ENCODE measurements at places on chromosomes 6 and 20.

DNA sequence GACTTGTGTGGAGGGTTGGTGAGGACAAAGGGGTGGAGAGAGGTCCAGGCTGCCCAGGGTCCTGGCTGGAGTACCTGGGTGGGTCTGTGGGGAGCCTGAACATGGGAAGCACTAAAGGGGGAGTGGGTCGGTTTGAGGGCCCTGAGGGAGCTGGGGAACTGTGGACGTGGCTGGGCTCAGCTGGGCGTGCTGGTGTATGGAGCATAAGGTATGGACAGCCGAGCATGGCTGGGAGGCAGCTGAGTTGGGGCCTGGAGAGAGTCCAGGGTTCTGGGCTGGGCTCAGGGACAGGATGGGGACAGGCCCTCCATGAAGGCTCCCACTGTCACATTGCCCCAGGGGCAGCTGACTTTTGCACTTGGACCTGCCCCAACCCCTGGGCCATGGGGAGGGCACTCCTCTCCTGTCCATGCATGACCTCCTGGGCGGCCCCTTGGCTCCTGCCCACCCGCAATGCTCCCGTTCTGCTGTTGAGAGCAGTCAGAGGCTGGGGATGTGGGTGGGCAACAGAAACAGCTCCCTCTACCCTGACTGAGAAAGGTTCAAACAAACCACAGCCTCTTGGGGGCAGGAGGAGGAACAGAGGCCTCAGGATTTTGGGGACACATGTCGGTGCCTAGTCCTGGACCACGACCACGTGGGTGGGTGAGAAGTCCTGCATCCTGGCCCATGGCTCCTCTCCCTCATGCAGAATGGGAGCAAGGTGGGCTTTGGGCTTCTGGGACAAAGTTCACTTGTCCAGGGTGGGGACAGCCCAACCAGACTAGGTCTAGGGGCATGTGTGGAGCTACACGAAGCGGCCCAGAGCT is 4.5 kb downstream of the C20orf204 start:
- no peak for DNase-seq

GRCh38 chr20:44209686-44210405 is 725 bp downstream of the OSER1 start:
- DNase-seq = no peak

DNA sequence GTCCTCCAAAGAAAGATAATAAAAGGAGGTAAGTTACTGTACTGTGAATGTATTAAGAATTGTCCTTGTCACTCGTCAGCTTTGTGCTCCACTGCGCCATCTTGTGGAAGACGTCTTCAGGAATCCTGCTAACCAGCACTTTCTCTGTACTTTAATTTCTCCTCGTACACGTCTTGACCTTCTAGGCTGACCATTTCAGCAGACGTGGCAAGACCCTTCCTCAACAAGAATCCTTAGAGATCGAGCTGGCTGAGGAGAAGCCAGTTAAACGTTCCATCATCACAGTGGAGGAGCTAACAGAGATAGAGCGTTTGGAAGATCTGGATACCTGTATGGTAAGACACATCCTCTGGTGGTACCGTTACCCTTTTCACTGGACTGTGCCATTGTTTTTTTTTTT is 95.5 kb upstream of the SCGN start:
- DNase-seq = peak; percentile 66

DNA sequence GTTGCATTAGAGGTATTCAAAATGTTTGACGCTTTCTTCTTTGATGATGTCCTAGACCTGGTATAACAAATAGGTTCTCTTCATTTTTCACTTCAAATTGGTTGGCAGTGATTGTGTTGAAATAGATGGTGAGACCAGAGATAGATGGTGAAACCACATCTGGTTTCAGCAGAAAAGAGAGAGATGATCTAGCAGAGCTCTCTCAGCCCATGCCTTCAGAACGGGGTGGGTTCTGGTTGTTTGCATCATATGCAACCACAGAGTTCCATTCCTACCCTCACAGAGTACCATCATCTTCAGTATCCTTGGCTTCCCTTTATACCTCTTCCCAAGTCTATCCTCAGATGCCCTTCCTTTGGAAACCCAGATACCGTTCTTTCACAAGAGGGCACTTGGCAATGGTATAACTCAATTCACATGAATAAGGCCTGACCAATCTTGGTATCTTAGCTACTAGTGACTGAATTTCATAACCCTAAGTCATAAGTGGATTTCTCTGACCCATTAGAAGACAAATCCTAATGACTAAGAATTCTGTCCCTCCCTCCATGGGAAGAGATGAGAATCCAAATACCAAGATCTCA is 93.7 kb downstream of the UBE3D start:
- DNase-seq = no peak

DNA sequence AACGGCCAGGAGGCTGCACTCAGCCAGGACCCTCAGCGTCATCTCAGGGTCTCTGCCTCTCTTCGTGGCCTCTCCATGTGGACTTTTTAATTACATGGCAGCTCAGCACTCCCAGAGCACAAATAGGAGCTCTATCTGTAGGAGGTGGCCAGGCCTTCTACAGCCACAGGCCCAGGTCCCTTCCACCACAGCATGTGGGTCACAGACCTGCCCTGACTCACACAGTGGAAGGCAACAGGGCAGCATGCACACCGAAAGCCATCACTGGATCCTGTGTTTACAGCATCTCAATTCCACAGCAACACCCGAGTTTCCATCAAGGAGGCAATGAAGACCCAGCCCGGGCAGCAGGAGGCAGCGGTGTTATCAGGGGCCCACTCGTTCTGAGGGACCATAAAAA is 65.8 kb upstream of the CD93 start:
- no peak for DNase-seq

DNA sequence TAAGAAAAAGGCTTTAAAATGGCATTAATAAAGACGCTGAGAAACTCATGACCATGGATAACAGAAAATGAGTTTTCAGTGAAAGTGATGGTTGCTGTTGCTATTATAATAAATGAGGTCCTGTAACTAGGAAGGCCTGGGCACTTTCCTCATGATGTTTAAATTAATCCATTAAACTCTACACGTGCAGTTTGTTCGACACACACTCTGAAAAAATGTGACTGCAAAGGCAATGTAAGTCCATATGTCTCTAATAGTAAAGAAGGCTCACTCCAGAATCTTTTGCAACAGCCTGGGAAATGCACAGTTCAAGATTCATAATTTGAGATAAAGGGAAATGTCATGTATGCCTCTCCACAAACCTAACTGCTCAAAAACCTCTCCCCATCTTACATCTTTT is 153.4 kb downstream of the COL12A1 start:
- DNase-seq = no peak

DNA sequence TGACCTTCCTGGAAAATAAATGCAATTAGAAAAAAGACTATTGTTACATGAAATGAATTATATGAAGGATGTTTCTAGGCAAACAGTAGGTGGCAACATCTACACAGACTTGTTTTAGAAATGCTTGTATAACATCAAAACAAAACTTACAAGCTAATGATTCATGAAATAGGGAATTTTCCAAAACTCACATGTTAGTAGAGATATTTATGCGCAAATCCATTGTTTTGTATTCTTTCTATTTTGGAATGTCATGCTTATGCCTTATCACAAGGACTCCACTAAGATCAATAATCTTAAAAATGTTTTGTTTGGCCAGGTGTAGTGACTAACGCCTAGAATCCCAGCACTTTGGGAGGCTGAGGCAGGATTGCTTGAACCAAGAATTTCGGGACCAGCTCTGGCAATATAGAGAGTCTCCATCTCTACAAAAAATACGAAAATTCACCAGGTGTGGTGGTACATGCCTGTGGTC is 32.3 kb upstream of the LGSN start:
- DNase-seq = peak; percentile 44

GRCh38 chr6:131787766-131788712 is 19.8 kb upstream of the ENPP1 start:
- DNase-seq = no peak

DNA sequence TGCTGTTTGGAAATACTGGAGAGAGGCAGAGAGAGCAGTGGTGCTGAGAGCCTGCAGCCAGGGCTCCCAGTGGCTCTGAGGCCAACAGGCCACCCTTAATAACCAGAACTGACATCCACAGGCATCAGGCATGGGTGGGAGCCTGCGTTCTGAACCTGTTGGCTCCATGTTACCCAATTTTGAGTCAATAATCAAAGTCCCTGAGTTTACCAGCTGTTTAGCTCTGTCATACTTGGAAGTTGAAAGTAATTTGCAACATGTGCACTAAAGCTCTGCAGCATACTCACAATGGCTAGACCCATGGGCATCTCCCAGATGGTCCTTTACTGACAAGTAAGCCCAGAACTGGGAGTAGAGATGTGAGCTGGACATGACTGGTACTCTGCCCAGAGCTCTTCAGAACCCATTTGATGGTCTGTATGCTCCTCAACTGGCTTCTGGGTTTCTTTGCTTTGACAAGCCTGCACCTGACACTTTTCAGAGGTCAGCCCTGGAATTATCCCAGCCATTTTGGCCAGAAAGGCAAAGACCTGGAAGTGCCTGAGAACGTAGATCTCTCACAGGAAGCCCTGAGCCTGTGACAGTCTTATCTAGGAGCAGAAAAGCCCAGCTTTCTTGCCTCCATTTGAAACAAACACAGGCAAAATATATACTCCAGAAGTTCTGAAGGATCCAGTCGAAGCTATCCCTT is 122.4 kb upstream of the CITED2 start:
- DNase-seq = no peak

- DNase-seq = no peak
Observed at GRCh38 chr6:28974505-28974904, 30.6 kb downstream of the ZNF311 start.

GRCh38 chr6:42093582-42094329 is 43.4 kb downstream of the TAF8 start:
- no peak for DNase-seq

DNA sequence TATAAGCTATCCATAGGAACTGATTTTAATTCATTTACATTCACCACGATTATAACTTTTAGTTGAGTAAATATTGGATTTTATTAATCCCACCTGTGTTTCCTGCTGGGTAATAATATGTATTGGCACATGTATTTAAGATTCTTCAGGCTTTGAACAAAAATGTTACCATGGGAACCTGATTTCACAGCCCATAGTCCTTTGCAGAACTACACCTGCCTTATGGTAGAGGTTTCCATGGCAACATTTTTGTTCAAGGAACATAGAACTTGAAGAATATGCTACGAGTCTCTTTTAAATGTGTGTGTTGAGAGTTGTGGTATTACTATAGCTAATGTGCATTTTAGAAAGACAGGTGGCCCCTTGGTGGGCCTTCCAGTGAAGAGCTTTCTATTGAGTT is 317.4 kb downstream of the SAMD5 start:
- DNase-seq = no peak

DNA sequence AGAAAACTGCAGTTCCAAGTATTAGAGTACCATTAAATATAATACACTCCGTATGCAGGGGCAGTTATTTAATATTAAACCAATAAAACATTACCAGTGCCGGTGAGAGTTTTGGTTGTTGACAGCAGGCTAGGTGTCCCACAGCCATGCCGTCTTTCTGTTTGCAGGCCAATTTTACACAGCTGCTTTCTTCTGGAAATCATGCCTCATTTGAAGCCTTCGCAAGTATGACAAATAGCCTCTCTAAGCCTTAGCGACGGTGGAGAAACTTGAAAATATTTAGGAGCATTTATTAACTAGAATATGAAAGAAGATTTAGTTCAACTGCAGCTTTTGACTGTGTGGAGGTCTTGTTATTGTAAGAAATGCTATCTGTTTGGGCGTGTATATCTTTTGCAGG is 226.0 kb downstream of the BMP2 start:
- no peak for DNase-seq

- DNase-seq = no peak
Observed at GRCh38 chr20:53900380-53900999, 169.9 kb downstream of the BCAS1 start.

DNA sequence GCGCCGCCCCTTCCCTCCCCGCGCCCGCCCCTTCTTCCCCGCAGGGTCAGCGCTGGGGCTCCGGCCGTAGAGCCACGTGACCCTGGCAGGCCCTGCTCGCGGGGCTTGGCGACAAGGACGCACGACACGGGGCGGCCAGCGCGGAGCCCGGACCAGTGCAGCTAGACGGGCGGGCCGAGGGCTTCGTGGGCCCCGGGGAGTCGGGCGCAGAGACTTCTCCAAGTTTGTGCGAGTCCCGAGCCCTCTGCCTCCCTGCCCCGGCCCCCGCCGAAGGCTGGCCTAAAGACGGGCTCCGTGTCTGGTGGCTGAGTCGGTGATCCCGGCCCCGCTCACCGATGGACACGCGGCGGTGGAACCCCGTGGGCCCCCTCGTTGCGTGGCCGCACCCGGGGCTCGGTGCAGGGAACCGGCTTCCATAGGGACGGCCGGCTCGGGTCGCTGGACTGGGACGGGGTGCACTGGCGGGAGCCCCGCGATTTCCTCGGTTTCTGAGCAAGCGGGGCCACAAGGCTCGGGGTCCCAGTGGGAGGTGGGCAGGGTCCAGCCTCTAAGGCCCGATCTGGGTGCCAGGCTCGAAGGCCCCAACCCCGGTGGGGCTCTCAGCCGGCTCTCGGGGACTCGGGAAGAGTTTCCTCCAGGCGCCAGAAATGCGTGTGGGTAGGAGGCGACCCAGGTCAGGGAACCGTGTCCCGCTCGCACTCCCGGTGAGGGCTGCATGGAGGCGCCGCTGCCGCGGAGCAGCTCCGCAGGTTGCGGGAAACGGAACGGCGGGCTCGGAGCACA is 452 bp upstream of the GATA5 start:
- no peak for DNase-seq

GRCh38 chr6:153852481-153852880 is 186.6 kb upstream of the OPRM1 start:
- no peak for DNase-seq

- no peak for DNase-seq
Observed at GRCh38 chr6:99467509-99468106, 42.5 kb upstream of the PNISR start.

- DNase-seq = peak; percentile 83
Observed at GRCh38 chr6:39426073-39426456, 103.6 kb upstream of the KCNK16 start.

GRCh38 chr20:45852326-45852725 is 4.9 kb downstream of the ACOT8 start:
- no peak for DNase-seq

DNA sequence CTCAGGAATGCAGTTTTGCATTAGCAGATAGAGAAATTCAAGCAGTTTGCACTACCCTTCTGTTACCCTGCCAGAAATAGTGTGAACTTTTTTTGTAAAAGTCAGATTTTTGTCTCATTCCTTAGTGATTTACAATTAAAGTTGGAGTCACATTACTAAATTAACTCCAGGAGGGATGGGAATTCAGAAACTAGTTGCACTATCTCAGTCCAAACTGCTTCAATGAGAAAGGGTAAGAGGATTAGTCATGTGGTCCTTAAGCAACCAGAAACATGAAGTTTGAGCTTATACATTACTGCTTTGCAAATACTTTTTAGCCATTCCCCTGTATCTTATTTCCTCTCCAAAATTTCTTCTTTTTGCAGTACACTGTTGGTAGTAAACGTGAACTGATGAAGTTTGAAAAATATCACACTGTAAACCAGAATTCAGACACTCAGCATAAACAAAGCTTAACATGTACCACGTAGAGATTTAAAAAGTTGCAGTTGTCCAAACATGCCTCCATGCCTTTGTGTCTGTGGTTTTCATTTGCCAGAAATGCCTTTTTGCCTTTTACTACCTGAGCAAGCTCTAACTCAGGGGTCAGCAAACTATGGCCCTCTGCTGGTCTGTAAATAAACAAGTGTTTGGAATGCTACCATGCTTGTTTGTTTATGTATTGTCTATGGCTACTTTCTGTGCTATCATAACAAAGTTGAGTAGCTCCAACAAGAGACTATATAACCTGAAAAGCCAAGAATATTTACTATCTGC is 49.7 kb downstream of the TP53INP2 start:
- no peak for DNase-seq
